ENCODE measurements at places on chromosomes 5 and 9. TPM values are rescaled to one million over a fixed set of nuclear protein-coding genes. Genes with fewer than 3 reads are reported as not detected.

The PCDHB14 gene
- total RNA-seq, result 0.85 TPM

The GRXCR2 gene
- not detected for total RNA-seq

The KLF4 gene
- total RNA-seq, result 16.8 TPM

The C6 gene
- total RNA-seq, result 0.28 TPM

The SLC34A3 gene
- total RNA-seq, result not detected

The FAM78A gene
- total RNA-seq, result 0.55 TPM

The PCDHGA4 gene
- 4.5 TPM for total RNA-seq

The PKD2L2 gene
- total RNA-seq, result not detected

The SPINK7 gene
- total RNA-seq, result not detected

The TMCO6 gene
- 6.8 TPM for total RNA-seq

The TTC33 gene
- total RNA-seq, result 13.5 TPM

The LAMC3 gene
- total RNA-seq, result 0.28 TPM

The HTR4 gene
- not detected for total RNA-seq

The FYB1 gene
- not detected for total RNA-seq

The CDC20B gene
- total RNA-seq, result not detected

The PCDHGA9 gene
- 3.1 TPM for total RNA-seq

The GABRA1 gene
- total RNA-seq, result not detected

The APBA1 gene
- total RNA-seq, result 7.1 TPM

The RBM27 gene
- 23.0 TPM for total RNA-seq

The MED22 gene
- total RNA-seq, result 9.5 TPM

All from smooth muscle cell of bladder (primary cell).